LoVo (cell line): ENCODE measurements at places on chromosomes 1 and 21.

DNA sequence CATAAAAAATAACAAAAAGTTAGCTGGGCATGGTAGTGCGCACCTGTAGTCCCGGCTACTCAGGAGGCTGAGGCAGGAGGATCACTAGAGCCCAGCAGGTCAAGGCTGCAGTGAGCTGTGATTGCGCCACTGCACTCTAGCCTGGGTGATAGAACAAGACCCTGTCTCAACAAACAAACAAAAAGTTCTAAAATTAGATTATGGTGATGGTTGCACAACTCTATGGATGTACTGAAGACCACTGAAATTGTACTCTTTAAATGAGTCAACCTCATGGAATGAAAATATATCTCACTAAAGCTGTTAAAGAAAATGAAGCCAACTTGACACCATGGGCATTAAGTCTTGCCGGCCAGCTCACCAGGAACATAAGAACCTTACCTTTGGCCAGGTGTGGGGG, 9.1 kb downstream of the MRAP start:
- no peak for DNase-seq

GRCh38 chr1:197923038-197923437, 5.9 kb downstream of the LHX9 start:
- no peak for DNase-seq

DNA sequence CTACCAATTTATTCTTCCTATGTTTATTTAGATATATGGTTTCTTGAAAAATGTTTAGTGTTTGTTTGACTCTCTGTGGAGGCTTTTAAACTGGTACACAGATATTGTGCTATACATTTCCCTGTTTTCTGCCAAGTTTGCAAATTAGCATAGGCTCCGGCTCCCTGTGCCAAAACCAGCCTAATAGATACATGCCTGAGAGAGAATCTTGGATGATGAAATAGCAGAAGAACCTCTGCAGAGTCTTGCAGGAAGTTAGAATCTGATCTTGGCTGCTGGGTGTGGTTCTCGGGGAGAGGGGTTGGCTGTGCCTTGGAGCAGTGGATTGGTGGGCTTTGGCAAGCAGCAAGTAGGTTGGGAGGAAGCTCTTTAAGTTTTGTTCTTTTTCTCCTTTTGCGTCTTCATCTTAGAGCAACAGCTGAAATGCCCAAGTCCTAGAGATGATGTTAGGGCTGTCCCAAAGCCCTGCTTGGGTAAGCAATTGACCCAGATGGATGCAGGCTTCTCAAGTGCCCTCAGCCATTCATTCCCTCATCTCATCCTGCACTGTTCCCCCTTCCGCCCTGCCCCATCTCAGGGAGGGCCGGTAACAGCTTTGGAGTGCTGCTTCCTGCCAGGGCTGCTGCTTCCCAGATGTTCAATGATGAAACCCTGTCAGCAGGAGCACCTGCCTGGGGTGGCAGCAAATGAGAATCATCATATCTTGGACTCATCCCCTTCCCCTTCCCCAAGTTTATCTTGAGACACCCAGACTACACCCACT, 9.3 kb downstream of the PLA2G2A start:
- no peak for DNase-seq

GRCh38 chr1:36083635-36084496, at the start of gene TEKT2:
Gene TEKT2, plus strand, starts transcription at chr1:36084094. Its CDS starts 828 bp downstream, at chr1:36084922.
- DNase-seq = no peak

DNA sequence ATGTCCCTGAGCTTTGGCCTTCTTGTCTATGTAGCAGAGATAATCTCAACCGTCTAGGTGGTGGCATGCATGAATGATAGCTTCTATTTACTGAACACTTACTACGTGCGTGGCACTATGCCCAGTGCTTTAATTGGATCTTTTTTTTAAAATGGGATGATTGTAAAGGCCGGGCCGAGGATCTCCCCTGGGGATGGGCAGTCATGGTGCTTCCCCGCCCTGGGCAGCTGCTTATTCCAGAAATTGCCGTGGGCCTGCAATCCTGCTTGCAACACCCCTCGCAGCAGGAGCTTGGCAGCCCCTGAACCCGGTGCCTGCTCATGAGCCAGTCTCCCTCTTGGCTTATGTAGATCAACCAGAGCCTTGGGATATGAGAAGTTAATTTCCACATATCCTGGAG, 360.7 kb downstream of the CAMTA1 start:
- DNase-seq = no peak

DNA sequence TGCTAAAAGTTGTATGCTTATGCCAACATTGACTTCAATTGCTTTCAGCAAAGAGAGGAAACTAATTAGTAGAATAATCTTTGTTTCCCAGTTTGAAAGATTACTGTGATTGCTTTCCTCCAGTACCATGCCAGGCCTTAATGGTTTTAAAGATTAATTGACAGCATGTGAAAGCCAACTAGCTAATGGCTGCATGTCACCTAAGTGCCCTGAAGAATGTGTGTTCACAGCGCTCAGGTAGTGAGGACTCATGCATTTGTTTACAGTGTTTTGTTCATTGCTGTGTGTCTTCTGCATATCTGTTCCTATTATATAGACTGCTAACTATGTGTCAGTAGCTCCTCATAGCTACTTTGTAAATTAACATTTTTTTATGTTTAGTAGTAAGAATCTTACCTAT, 335.6 kb downstream of the LRRIQ3 start:
- DNase-seq = no peak

GRCh38 chr1:241423541-241424479, 66.8 kb upstream of the RGS7 start:
- no peak for DNase-seq

DNA sequence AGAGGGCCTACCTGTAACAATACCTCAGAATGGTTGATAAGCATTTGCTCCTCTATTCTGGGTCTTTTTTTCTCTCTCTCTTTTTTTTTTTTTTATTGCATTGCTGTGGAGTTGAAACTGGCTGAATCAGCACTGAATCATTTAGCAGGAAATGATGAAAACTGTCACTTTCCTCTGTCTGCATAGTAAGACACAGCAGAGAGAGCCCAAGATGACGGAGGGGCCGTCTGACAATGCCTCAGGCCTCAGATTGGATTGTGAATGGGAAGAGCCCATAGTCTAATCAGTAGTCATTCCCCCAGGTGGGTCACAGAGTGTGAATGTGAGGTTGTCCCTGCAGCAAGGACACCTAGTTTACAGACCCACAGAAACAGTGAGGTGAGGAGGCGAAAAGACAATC, 193.2 kb upstream of the PLXNA2 start:
- DNase-seq = no peak

- DNase-seq = peak; percentile 52
Measured at GRCh38 chr1:35451125-35451528, 106.1 kb downstream of the KIAA0319L start.

GRCh38 chr1:165055581-165055980, 300.9 kb downstream of the LMX1A start:
- DNase-seq = no peak

GRCh38 chr1:207810173-207810572, 58.3 kb downstream of the CD46 start:
- no peak for DNase-seq

GRCh38 chr1:38527373-38527966, 332.1 kb downstream of the RRAGC start:
- peak; percentile 41 for DNase-seq

- no peak for DNase-seq
Measured at GRCh38 chr1:15436881-15437442, 1.3 kb upstream of the CTRC start.

DNA sequence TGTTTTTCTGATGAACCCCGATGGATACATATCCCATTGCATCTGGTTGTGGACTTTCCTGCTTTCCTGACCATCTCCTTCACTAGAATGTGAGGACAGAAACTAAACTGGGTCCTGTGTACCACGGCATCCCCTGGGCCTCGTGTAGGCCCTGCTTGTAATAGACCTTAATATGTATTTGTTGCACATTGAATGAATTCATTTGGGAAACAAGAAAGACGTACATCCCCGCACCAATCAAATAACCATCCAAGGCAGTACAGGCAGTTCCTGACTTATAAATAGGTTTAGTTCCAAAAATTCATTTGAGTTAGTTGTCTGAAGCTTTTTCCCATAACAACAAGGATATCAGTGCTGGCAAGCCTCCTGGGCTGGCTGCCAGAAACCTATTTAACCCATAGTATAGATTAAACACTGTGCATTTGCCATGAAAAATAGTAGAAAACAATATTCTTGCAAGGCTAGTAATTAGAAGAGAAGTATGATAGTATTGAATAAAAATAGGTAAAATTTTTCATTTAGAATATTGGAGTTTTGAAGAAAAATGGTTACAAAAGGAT, 81.8 kb upstream of the CD34 start:
- DNase-seq = no peak

DNA sequence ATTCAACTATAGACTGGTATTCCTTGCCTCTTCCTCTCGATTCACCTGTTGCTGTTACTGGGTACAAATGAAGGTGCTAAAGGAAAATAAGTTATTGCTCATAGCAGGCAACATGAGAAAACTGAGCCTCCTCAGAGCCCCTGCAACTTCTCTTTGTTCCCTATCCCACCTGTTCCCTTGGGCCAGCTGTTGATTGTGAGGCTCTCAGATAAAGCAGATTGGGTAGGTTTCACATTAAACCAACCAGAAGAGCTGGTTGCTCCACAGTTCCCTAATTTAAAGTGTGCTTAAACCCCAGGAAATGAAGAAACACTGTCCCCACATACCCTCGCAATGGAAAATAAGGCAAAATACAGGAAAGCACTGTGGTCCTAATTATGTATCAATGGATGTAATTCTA, 4.8 kb downstream of the DEDD start:
- DNase-seq = no peak

GRCh38 chr1:65179148-65179547, 31.1 kb downstream of the AK4 start:
- no peak for DNase-seq

DNA sequence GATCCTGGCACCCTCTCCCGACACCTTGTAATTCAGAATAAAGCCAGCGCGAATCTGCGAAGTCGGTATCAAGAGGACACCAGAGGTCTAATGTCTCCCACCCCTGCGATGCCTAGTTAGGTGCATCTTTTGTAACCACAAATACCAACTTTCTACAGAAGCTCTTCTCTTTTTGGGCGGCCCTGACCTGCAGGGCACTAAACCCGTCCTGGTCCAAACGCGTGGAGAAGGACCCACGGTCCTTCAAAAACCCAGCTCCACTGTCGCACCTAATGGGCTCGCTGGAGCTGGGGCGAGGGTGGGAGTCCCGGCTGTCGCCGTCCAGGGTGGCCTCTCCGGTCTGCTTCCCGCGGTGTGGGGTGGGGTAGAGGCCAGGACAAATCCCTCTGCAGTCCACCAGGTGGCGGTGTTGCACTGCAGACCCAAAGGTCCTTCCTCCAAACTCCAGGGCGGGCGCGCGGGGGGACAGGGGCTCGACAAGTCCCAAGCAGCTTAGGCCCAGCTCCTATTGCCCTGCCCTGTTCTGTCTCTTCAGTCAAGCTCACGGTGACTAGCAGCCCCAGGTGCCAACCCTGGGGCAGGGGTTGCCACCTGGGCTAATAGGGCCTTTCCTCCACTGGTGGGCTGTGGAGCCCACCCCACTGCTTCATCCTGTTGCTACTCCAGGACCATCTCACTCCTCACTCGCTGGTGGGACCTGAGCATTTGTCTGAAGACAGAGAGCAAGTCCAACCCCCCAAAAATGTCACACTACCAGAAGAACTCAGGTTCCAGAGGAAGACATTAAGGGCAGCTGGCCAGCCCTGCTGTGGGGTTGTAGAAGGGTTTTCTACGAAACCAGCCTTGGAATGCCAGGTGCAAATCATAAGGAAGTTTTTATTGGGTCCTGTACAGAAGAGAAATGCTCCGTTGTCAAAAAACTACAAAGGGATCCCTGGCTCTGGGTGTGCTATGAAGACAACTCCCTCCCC, 2.8 kb downstream of the HES3 start:
- DNase-seq = peak; percentile 72

- no peak for DNase-seq
Measured at GRCh38 chr1:154614247-154614646, 6.3 kb upstream of the ADAR start.

- DNase-seq = peak; percentile 95
Measured at GRCh38 chr1:19925342-19926070, 2.1 kb upstream of the PLA2G2E start.

DNA sequence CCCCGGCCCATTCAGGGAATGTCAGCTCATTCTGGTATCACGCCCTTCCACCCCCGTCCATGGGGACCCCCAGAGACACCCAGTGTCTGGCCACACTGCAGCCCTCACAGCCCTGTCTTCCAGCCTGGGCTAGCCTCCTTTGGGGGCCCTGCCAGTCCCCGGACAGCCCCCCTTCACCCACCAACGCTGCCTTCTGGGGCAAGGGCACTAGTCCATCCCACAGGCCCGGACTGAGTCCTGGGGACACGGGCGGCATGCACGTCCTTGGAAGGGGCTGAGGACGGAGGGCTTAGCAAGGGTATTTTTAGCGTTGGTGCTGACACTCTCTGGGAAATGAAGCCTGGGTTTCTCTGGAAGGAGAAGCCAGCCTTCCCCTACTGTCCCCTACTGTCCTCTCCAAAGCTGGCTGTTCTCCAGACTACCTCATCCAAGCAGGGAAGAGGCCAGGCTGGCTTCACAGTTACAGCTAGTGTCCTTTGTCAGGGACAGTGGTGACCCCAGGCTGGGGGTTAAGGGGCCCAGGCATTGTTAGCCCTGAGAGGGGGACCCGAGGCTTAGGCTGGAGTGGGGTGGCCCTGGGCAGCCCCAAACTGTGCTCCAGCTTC, 39.5 kb downstream of the COQ8A start:
- DNase-seq = no peak

GRCh38 chr1:14650951-14651350, 52.5 kb downstream of the KAZN start:
- DNase-seq = no peak

- DNase-seq = no peak
Measured at GRCh38 chr1:236809148-236809547, 14.1 kb downstream of the MTR start.

DNA sequence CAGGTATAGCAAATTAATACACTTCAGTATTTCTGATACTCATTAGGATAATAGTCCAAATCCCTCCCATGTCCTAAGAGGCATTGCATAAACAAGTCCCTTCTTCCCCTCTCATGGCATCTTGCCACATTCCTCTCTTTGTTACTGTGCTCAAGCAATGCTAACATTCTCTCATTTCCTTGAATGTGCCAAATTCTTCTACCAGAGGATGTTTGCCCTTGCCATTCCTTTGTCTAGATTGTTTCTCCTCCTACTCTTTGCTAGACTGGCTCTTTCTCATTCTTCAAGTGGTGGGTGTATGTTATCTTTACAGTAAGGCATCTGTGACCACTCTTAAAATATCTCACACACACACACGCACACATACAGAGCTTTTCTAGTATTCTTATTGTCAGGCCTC, 621.0 kb upstream of the CXADR start:
- no peak for DNase-seq

DNA sequence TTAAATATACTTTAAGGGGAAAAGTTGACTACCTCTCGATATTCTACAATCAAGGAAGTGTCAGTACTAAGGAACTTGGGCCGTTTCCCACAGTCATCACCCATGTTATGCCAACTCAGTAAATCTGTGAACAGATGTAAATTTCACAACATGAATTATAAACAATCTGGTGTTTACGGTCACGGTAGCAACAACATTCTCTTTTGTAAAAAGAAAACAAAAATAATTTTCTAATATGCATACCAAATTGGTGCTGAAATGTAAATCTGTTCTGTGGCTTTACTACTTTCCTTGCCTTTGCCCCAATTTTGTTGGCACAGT, 1.2 kb downstream of the SH3GLB1 start:
- no peak for DNase-seq

- no peak for DNase-seq
Measured at GRCh38 chr1:83516369-83516768, 482.6 kb downstream of the TTLL7 start.
